ENCODE measurements at places on chromosomes 3 and 15. TPM values are rescaled to one million over a fixed set of nuclear protein-coding genes. Genes with fewer than 3 reads are reported as not detected.

DNA sequence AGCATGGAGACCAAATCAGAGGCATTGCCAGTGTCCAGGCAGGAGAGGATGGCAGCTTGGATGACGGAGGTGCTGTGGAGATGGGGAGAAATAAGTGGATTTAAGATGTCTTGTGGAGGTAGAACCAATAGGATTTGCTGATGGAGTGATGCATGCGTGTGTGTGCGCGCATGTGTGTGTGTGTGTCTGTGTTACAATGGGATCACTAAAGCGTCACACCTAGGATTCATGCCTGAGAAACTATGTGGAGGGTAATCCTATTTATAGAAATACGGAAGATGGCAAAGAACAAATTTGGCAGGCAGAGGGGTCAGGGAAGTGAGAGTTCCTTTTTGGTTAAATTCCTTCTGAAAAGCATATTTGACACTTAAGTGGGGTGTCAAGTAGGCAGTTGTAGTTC, 64.8 kb upstream of the ARL8B start:
- DNase-seq, result no peak

- peak; percentile 79 for DNase-seq
These were observed 26.2 kb downstream of the MAP4 start for GRCh38 chr3:47989981-47990440.

The LRRC31 gene
- not detected for total RNA-seq

GRCh38 chr3:100209948-100210771, 50.6 kb upstream of the TBC1D23 start:
- no peak for DNase-seq

DNA sequence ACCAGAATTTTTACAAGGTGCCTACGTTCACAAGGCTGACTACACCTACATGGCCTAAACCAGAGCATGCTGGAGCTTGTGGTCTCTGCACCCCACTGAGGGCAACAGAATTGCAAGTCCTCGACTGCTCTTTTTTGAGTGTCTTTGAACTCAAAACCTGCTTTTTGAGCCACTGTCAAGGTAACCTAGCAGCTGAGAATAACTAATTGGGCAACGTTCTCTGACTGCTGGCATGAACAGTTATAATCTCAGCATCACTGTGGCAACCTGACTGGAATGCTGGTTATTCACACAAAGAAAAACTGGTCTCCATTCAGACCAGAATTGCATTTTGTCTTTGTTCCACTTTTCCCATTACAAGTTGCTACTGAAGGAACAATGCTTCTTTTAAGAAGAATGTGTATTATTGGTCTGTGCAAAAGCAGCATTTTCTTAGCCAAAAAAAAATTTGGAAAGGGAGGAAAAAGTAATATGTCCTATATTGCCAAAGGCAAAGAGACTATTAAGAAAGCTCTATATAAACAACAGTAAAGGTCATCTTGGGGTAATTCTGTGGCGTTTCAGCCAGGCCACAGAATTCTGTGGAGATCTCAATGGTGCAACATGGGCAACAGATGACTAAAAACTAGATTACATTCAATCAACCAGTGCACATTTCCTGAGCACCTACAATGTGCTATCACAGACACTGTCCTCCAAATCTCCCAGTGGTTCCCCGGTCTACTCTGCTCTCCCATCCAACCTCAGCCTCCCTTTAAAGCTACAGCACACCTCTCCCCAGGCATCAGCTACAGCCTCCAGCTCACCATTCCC, 76.8 kb downstream of the TNIK start:
- DNase-seq, result no peak

The TERC gene
- total RNA-seq, result 69.1 TPM

DNA sequence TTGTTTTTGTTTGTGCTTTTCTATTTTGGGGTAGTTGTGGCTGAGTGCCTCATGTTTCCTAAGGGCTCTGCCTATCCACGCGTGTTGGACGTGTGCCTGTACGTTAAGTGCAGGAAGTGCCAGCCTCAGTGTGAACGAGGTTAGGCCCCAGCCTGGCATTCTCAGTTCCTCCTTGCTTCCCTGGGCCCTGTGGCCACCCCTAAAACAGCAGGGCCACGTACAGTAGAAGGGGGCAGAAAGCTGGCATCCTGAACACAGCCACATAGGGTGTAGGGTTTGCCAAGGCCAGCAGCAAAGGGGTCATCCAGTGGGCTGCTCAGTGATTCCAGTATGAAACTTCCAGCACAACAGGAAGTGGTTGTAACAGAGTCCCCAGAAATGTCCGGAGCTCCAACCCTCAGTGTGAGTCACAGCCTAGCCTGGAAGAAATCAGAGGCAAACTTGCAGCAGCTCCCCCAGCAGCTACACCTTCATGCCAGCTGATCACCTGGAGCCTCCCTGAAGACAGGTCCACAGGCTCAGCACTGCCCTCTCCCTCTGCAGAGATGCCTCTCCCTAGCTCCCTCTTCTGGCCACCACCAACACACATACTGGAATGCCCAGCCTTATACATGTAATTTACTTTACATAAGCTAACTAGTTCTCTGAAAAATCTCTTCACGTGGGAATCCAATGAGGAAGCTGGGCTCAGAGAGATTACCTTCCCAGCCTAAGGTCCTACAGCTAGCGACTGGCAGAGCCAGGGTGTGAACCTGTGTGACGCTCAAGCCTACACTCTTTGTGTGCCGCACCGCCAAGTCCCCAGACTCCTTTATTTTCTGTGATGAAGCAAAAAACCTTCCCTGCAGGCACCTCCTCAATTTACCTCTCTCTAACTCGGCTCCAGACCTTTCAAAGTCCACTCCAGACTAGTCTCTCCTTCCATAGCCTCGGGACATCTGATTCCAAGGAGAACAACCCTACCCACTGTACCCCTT, 26.6 kb downstream of the ILDR1 start:
- DNase-seq, result peak; percentile 41

The USP8 gene
- 41.8 TPM for total RNA-seq

The FOXB1 gene
- total RNA-seq, result not detected

DNA sequence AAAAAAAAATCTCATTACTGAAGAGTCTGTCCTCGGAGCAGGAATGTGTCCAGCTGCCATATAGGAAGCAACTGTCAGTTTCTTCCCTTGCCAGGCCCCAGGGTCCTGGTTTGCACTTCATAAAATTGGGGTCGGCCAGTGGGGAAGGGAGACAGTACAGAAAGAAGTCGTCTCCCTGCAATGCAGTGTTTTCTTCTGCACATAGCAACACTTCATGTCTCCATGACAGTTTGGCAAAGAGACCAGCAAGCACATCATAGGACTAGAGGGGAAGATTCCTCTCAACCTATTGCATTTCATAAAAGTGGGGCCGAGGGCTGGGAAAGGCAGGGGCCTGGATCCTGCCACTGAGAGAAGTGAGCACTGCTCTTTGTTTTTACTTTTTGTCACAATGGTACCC, 138.2 kb upstream of the HACD2 start:
- DNase-seq, result no peak

DNA sequence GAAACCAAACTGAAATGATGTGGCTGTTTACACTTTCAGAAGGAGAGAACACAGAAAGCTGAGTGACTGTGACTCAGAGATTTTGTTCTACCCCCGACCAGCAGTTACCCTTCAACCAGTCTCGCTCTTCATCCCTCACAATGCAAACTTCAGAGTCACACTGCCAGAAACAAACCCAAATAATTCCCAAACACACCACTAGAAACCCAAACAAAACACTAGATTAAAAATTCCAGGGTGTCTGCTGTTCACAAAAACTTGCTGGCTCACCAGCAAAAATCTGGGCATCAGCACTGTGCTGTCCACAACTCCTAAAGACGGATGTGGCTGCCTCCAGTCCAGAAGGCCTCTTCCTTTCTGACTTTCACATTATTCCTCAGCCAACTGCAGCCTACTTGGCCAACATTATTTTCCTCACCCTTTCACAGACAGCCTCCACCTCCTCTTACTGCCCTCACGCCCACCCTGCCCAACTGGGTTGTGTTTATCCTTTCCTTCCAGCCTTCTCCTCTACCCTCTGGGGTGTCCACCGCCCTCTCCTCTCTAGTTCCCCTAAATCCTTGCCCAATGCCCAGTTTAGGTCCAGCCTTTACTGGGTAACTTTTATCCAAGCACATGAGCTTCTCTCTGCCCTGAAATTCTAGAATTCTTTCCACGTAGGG, 71.4 kb downstream of the MECOM start:
- DNase-seq, result no peak

DNA sequence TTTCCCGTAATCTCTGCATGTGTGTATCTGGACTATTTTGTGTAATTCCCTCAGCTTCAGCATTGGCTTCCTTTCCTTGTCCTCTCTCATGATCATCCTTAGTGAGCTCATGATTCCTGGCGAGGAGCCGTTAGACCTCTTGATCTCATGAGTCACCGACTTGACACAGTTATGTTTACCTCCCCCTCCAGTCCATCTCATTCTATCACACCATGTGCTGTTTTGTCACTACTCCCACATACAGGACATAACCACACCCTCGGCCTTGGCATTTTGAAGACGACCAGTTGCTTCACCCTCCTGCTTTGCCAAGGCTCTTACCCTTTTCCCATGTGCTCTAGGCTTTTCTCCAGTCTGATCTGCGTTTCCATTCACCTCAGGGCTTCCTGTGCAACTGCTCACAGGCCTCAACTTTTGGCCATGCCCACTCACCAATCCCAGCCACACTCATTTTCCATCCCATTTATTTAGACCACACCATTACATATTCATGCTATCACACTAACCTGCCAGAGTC, 41.5 kb downstream of the CP start:
- no peak for DNase-seq

GRCh38 chr3:126580746-126581145, 22.0 kb upstream of the C3orf22 start:
- no peak for DNase-seq

DNA sequence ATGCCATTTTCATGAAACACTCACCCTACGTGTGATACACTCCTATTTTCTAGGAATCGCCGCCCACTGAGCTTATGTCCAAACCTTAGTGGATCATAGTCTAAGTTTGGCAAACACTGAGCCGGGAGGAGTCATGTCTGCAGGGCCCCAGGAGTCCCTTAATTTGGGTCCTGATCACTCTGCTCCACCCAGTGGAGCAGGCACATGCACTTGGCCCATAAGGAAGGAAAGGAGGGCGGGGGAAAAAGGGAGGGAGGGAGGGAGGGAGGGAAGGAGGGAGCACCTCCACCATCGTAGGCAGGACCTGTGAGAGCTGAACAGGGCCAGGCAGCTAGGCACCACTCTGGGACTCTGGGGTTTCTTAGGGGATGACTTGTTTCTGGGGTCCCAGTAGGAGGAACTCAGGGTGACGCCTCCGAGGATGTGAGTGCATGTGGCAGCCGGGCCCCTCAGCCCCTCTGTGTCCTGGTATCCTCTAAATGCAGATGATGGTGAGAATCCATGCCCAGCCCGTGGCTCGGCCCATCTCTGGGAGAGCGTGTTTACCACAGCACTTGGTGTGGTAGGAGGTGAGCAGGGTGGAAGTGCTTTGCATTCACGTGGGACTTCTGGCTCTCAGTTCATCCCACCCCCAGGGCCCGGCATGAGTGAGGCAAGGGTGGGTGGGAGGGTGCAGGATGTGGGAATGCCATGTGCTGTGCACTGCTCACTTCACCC, 109.4 kb downstream of the KLF13 start:
- DNase-seq, result no peak

DNA sequence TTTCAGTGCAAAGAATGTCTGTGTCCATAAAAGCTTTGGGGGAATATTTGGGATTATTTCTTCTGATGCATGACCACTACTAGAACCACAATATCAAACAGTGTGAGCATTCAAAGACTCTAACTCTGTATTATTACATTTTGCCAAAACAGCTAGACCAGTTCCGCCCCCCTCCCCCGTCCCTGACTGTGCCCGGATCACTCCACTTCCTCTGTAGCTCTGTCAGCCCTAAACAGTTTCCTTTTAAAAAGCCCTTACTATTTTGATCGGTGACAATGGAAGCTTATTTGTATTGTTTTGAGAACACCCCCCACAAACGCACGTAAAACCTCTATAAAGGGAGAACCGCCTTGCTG, 36.6 kb upstream of the EPHB3 start:
- DNase-seq, result no peak

The DNAJC17 gene
- 19.0 TPM for total RNA-seq

The GRIP2 gene
- 2.4 TPM for total RNA-seq

GRCh38 chr3:52396011-52396906, 48.6 kb downstream of the SEMA3G start:
- no peak for DNase-seq

GRCh38 chr3:37542772-37543449, 318.8 kb upstream of the CTDSPL start:
- no peak for DNase-seq

GRCh38 chr3:15602146-15602536, 596 bp downstream of the BTD start:
- DNase-seq, result no peak

The FAM81A gene
- 0.39 TPM for total RNA-seq

GRCh38 chr3:54965746-54966145, 37.9 kb upstream of the LRTM1 start:
- DNase-seq, result no peak

The GATA2 gene
- 3.3 TPM for total RNA-seq
